ENCODE measurements at places on chromosomes 6 and 20.

DNA sequence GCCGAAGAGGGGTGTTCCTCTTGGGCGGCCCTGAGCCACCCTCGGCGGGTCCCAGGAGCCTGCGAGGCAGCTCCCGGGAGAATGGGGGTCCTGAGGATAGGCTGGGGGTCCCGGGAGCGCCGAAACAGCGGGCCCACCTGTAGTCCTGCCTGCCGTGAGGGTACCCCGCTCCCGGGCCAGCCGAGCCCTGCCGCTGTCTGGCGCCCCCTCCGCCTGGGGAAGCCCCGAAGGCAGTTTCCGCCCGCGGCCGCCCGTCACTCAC, 280 bp downstream of the SPATA2 start:
- DNase-seq, result no peak

GRCh38 chr6:111057074-111057752, 30.1 kb upstream of the SLC16A10 start:
- no peak for DNase-seq

DNA sequence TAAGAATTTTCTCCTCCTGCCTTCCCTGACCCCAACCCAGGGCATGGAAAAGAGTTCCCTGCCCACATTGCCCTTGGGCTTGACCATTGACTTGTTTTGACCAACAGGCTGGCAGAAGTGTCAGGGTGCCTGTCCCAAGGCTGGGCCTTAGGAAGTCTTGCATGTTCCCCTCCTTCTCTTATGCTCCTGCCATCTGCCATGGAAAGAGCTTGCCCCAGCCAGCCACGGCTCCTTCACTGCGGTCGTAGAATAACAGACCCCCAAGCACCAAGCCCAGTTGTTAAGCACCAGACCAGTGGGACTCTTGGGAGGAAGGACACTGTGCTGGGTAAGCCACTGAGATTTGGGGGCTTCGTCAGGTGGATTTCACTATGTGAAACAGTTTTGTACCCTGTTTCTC, 53.6 kb downstream of the SNX5 start:
- no peak for DNase-seq

GRCh38 chr6:158080849-158081656, 87.0 kb downstream of the SERAC1 start:
- no peak for DNase-seq

- no peak for DNase-seq
Measured at GRCh38 chr6:166955121-166955864, 1.1 kb downstream of the RNASET2 start.

DNA sequence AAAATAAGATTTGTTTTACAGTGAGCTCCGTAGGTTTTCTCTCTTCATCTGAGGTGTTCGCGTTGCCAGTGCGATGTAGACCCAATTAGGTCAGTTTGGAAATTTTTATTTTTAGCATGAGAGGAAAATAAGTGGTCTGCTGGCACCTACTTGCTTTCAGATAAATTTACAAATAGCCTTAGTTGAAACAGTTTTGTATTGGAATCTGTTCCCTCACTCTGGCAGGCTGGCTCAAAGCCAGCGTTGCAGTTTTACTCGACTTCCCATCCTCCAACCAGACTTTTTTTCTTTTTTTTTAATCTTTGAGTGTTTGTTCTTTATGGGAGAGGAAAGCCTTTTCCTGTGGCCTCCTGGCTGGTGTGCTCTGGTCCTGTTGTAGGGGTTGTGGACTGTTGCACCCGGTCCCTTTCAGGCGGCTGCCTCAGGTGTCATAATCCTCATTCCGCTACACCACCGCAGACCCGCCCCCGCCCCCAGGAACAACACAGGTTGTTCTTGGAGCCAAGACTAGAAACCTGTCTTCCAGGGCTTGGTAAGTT, 46.7 kb downstream of the TIAM2 start:
- DNase-seq, result no peak

DNA sequence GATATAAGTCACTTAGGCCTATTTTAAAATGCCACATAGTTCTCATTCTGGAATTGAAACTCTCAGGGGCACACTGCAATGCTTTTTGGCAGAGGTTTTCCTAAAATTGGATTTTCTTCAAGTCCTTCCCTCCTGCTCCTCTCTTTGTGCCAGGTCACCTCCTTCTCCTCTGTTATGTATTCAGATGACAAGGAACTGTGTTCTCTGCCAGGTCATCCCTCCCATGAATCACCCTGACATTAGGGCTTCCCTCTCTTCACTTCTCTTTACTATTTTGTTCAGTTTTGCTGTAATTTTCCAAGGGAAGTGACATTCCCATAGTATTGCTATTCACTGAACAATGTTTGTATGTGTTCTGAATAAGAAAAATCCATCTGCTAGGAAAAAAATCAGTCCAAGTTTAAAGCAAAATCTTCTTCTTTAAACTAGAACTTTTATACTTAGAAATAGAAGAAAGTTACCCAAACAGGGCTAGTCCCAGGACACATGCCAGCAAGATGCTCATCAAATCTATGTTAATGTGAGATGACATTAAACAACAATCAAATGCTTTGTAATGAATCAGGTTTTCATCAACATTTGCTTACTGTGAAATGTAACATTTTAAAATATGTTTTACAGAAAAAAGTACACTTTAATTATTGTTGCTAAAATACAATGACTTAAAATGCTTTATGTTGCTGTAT, 461.1 kb downstream of the MMUT start:
- peak; percentile 55 for DNase-seq

DNA sequence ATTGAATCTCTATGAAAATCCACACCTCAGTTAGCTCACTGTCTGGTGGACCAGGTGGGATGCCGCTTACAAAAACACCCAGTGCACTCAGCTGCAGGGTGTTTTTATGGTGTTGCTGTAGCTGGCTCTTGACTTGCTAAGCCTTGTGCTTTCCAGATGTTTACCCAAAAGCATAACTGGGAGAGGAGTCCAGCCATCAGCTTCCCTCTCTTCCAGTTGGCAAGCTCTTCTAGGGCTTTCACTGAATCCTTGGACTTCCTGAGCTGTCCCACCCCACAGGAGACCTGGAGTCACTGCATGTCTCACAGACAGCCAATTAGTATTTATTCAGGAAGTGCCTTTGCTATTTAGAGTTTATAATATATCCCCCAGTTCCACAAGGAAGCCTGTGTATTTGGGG, 210.9 kb downstream of the FNDC1 start:
- no peak for DNase-seq

GRCh38 chr6:107396211-107396610, 63.2 kb downstream of the PDSS2 start:
- no peak for DNase-seq

GRCh38 chr20:13267231-13267630, 46.2 kb downstream of the ISM1 start:
- no peak for DNase-seq

GRCh38 chr6:151005164-151005563, 139.7 kb downstream of the MTHFD1L start:
- no peak for DNase-seq

DNA sequence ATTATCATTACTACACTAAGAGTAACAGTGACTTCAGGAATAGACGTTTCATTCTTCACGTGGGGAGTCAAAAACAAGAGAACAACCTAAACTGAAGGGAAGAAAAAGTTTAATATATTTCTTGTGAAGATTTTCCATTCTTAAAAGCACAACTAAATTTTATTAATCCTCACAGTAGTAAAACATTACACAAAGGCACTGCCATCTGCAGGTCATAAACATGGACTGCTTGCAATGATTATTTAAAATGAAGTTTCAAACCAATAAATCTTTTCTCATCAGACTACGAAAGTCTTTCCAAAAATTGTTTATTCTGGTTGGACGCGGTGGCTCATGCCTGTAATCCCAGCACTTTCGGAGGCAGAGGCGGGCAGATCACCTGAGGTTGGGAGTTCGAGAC, 2.6 kb downstream of the NCOA5 start:
- DNase-seq, result no peak

GRCh38 chr6:22784601-22785410, 215.4 kb downstream of the HDGFL1 start:
- DNase-seq, result no peak

DNA sequence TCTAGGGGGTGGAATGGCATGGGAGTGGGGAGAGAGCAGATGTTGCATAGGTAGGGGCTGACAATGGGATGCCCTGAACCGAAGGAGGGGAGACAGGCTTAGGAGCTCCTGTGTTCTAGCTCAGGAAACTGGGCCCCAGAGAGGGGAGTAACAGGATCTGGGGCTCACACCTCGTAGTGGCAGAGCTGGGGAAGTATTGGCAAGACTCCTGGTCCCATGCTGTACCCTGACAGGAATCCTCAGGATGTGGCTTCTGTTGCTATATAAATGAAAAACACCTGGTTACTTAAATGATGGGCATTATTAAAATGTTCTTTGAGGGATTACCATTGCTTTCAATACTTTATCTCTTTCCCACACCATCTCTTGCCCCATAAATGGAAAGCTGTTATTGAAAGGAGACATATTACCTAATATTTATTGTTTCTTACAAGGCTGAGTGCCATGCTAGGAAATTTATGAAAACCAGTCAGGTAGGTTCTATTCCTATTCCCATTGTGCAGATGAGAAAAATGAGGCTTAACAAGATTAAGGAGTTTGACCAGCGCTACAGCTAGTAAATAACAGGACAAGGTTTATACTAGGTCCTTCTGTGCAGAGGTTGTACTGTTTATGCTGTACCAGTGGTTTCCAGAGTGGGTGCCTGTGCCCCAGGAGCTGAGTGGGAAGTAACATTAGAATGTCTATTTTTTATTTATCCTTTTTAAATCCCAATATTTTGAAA, 35.3 kb upstream of the TCP11 start:
- DNase-seq, result no peak

DNA sequence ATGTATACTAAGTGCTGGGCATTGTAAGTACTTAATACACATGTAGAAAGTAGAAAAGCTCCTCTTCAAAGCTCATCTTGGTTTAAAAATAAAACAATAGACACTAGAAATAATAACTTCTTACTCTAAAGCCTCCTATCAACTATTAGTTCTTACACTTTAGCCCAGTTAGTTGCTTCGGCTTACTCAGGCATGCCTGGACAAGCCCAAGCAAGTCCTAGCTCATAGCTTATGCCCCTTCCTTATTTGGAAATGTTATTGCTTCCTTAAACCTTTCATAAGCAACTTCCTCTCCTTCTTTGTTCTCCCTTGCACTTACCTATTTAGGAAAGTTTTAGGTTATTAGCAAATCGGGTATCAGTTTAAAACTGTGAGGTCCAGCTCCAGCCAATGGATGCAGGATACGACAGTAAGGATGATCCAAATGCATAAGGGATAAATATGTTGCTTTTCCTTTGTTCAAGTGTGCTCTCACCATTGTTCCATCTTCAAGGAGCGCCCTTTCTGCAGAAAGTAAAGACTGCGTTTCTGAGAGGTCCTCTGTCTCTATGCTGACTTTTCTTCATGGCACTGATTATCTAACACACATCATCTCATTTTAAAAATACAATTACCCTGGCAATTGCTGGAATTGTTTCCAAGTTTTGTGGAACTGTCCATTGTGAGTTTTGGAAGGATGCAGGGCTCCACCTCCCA, 12.3 kb downstream of the TMEM30A start:
- DNase-seq, result no peak

- no peak for DNase-seq
Measured at GRCh38 chr6:62775427-62776022, 435.7 kb upstream of the FKBP1C start.

DNA sequence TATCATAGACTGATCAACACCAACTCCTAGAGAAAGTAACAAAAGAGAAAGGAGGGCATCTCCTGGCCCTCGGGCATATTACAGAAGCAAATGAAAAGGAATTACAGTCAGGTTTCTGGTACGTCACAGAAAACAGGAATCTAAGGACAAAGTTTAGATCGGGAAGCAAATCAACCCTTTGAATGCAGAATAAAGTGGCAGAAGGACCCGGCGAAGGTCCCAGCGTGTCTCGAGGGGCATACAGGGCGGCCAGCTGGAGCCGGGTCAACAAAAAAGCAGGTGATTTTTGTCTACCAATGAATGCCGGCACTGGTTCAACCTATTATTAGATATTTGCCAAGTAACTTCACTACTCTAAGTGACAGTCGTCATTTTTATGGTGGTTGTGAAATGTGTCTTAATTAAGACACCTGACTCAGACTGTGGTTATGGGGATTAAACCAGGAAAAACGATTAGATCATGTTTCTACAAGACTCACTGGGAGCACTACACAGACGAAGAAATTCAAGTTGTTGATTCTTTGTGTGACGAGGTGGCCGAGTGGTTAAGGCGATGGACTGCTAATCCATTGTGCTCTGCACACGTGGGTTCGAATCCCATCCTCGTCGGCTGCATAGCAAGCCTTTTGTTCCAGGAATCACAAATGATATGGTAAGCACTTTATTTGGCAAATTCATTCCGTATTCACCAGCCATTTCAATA, 12.4 kb upstream of the ZSCAN9 start:
- no peak for DNase-seq

DNA sequence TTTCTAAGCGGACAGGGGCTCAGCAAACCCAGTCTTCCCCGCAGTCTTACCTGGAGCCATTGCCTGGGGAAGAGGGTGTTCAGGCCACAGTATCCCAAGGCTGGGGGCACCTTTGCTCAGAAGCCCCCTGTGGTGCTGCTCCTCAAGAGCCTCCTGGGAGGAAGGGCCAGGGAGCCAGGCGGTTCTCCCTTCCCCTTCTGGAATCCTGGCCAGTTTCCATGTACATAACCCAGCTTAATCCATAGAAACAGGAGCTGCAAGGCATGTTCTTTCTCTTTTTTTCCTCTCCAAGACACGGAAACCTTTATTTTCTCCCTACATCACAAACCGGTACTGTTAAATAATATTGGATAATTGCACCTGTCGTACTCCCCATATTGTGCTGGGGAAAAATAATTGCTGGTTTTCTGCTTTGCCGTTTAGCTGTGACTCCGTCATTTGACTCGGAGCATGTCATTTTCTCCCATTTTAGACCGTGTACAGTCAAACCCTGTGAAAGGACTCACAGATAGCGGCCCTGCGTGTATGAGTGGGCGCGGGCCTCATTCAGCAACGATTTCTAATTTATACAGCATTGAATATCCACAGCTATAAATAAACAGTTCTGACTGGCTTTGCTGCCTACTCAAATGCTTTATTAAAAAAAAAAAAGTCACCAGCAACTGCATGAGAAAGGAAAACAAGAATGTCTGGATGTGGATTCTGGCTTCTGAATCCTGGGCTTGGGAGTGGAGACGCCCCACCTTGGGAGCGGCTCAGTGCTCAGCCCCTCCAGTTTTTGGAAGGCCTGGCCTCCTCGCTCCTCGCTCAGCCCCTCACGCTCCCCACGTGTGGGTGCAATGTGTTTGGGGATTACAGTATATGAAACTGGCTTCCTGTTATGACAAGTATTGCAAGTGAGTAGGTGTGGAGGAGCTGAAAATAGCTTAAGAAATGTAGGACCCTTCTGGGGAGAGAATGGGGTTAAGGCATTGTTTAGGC, 67.3 kb downstream of the ADTRP start:
- no peak for DNase-seq

DNA sequence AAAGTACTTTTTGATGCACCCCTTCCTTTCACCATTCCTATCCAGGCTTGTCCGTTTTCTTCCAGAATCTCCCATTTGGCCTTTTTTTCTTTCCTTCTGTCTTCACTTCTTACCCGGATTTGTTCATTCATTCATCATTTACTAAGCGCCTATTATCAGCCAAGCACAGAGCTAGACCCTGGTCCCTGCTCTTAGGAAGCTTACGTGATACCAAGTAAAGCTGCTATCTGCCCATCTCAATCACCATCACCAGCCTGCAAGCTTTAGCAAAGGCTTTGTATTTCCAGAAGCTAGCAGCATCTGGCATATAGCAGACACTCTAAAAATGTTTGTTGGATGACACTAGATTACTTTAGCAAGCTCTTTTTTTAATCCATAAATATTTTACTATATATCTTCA, 4.8 kb downstream of the NDRG3 start:
- DNase-seq, result no peak
